Activated CD4-positive, alpha-beta T cell treated with anti-CD3 and anti-CD28 coated beads, Interleukin-2, amount 50 U/mL, for 48 hours (primary cell): ENCODE measurements at places on chromosomes 7 and 10.

- no peak for DNase-seq
Measured at GRCh38 chr7:121279060-121279620, 49.7 kb upstream of the WNT16 start.

DNA sequence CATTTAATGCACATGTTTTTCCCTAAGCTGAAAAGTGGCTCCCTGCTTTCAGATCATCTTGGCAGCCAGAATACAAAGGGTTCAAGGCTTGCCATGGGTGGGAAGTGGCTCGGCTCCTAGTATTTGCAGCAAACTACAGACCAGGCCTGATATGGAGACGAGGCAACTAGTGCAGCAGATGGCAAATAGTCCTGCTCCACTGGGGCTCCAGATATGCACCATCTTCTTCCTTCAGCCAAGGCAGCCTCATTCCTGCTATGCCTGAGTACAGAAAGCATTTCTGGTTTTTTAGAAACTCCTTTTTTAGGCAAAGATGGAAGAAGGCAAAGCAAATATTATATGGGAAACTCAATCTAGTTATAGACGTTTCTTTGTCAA lies 23.9 kb downstream of the LRRC4 start:
- DNase-seq: no peak

GRCh38 chr10:11104772-11105675 lies 87.4 kb downstream of the CELF2 start:
- DNase-seq: no peak

GRCh38 chr7:157318015-157318706 lies 18.6 kb upstream of the DNAJB6 start:
- peak; percentile 29 for DNase-seq

DNA sequence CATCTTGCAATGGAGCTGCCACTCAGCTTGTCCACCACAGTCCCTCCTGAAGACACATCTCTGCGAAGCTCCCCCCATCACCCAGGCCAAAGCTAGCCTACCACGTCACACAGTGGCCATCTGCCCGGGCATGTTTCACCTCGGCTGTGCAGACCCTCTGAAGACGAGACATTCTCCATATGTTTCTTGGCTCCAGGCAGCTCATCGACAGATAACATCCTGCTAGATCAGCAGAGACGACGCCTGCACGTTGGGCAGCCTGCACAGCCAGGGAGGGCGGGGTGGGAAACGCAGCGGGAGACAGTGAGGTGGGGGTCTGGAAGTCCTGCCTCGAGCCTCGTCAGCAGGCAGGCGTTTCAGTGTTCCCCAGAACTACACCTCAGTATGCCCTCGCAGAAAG lies 53.0 kb downstream of the PTPRN2 start:
- no peak for DNase-seq
